ENCODE measurements at places on chromosomes 6 and 20.

DNA sequence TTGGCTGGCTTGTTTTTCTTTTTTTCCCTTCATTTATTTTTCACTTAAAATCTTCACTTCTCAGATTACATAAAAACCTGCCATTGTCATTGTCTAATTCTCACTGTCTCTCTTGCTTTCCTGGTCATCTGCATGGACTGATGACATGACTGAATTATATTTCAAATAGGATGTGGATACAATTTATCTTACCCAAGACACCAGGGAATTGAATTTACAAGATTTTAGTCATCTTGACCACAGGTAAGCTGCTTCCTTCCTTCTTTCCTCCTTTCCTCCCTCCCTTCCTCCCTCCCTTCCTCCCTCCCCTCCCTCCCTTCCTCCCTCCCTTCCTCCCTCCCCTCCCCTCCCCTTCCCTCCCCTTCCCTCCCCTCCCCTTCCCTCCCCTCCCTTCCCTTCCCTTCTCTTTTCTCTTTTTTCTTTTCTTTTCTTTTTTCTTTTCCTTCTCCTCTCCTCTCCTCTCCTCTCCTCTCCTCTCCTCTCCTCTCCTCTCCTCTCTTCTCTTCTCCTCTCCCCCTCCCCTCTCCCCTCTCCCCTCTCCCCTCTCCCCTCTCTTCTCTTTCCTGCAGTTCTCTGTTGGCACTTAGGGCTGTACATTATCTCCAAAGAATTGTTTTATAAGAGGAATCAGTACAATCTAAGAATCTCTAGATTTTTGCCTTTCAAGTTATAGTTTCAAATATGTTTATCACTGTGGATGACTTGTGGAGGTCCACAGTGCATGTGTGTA lies 171.5 kb downstream of the CARMIL1 start:
- DNase-seq: no peak

GRCh38 chr6:111256646-111257045 lies 169.3 kb downstream of the SLC16A10 start:
- no peak for DNase-seq

GRCh38 chr6:39178235-39178634 lies 51.0 kb downstream of the KCNK5 start:
- DNase-seq: no peak

DNA sequence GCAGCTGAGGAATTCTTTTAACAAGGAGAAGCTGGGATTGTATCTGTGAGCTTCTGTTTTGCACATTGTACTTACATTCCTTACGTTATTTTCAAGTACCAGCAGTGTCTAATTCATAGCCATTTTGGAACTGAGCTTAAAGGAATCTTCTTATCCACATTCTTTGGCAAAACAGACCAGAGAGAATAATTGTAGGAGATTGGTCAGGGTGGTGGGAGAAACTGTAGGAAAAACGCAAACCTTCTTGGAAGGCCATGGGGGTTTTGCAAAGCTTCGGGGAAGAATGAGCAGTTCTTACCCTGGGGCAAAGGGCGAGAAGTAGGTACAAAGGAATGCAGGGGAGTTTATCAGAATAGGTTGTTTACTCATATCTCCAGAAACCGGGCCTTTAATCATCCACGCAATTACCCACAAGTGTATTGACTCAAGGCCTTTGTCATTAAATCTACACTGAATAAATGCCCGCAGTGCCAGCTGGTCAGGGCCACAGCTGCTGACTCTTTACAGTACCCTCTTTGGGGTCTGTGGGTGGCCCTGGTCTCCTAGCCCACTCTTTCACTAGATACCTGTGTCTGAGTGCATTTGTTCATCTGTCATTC lies 39.6 kb upstream of the SPTLC3 start:
- no peak for DNase-seq

All from activated T-cell treated with anti-CD3 and anti-CD28 coated beads, Interleukin-2, amount 50 U/mL, for 1 hour (primary cell).